ENCODE measurements at places on chromosomes 1 and 21.

- DNase-seq = no peak
These were observed 96.0 kb downstream of the IGSF21 start for GRCh38 chr1:18203645-18204044.

DNA sequence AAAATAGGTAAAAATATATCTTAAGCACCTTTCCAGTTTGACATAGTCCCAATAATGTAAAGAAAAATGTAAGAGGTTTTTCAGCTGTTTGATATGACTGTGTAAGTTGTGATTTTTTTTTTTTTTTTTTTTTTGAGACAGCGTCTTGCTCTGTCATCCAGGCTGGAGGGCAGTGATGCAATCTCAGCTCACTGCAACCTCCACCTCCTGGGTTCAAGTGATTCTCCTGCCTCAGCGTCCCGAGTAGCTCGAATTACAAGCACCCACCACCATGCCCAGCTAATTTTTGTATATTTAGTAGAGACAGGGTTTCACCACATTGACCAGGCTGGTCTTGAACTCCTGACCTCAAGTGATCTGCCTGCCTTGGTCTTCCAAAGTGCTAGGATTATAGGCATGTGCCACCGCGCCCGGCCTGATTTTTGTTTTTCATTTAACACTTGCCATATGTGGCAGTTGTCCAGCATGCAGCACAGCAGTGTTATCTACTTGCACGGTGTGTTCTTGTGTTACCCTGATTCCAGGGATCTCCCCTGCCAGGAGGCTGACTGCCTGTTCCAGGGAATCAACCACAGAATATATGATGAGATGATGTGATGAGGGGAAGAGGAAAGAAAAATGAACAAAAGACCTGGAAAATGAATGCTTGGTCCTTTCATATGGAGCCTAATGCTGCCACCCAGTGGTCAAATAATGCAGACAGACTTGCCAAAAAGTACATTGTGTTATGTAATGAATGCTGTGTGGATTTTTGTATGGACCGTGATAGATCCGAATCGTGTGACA is 79.0 kb downstream of the RAVER2 start:
- peak; percentile 26 for DNase-seq

GRCh38 chr1:171351961-171352360 is 38.0 kb downstream of the FMO4 start:
- DNase-seq = no peak

GRCh38 chr1:182035097-182035770 is 26.3 kb downstream of the ZNF648 start:
- DNase-seq = no peak

- no peak for DNase-seq
These were observed 286.6 kb downstream of the COL11A1 start for GRCh38 chr1:102821707-102822106.

DNA sequence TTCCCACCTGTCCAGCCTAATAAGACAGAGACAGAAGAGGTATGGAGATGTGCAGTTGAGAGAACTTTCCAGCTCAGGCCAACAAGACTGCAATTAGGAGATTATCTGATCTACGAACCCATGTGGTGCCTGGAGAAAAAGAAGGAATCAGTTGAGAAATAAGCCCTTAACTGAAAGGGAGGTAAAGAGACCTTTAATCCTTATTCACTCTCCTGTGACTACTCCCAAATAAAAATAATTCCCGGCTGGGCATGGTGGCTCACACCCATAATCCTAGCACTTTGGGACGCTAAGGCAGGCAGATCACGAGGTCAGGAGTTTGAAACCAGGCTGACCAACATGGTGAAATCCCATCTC is 31.9 kb upstream of the SARS1 start:
- no peak for DNase-seq

DNA sequence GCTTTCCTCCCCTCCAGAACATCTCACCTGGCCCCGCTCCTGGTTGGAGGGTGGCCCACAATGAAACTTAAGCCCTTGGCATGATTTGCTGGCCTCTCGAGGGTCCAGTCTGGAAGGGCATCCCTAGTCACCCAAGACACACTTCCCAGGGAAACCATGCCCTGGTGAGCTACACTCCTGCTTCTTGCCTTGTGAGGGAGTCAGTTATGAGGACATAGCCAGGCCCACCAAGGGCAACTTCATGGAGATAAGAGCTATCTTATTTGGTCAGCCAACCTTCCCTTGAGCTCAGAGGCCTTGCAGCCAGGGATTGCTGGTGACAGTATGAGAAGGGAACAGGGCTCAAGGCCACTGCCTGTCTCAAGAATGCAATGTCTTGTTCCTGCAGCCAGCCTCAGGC is 9.7 kb downstream of the TNR start:
- DNase-seq = no peak

DNA sequence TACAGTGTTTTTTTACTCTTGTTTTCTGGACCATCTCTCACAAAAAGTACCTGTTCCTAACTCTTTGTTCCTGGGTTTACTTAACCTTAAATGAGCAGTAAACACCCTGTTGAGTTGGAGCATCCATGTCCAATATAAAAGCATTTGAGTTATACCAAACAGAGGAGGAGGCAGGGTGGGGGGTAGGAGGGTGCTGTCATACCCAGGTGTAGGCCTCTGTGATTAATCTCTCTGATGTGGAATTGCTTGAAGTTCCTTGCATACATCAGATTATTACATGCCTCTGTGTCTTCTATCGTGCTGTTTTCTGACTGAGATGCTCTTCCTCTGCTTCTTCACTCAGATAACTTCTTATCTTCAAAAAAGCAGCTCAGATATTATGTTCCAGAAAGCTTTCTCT is 28.1 kb upstream of the RGS18 start:
- no peak for DNase-seq

DNA sequence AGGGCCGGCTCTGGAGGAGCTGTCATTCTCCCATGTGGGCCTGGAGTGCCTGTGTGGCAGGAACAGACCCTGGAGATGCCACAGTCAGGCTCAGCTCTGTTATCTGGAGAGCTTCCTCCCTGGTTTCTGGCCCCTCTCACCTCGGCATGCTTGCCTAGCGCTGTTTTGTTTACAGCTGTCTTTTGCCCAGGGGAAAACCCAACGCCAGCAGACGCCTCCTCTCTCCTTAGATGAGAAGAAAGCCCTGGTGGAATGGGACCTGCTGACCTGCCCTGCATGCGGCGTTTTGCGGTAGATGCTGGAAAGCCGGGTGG is 104.9 kb downstream of the CRYAA start:
- DNase-seq = no peak
